ENCODE measurements at places on chromosomes 7 and 10.

DNA sequence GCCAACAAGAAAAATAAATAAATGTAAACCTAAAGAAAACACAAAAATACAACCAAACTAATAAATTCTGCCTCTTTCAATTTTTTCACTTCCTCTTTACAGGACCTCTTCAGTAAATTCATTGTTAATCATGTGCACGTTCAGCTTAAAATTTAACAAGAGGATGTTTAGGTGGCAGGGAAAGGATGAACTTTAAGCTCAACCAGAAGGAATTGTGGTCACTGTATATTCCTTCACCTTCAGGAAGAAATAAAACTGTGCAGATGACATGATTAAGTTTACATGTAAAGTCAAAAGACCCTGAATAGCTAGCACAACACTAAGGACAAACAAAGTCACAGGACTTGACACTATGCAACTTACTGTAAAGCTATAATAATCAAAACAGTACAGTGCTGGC, 33.0 kb downstream of the KIF5B start:
- no peak for DNase-seq

GRCh38 chr10:29882766-29883165, 176.6 kb downstream of the JCAD start:
- no peak for DNase-seq

DNA sequence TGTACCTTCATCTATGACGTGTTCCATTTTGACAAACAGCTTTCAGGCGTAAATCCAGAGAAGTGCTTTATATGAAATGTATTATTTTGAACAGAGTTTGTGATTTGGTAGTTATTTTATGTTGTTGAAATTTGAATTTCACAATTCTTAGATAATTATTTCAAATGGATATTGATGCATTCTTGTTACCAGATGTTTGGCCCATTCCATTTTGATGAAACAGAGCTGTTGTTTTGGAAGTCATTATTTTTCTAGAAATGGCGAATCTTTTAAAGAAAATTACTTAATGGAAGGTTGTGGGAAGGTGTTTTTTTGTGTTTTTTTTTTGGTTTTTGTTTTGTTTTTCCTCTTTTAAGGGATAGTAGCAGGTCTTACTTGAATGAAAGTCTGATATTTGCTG, 2.4 kb downstream of the OTUD1 start:
- no peak for DNase-seq

DNA sequence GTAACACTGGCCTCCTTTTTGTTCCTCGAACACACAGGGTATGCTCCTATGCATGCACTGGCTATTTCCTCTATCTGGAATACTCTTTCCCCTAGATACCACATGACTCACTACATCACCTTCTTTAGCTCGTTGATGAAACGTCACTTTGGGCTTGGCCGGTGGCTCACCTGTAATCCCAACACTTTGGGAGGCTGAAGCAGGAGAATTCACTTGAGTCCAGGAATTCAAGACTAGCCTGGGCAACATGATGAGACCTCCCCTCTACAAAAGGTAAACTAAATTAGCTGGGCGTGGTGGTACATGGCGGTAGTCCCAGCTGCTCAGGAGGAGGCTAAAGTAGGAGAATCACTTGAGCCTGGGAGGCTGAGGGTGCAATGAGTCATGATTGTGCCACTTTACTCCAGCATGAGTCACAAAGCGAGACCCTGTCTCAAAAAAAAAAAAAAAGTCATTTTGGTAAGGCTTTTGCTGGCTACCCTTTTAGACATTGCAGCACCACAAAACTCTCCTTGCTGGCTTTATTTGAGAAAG, 14.5 kb downstream of the ANKIB1 start:
- no peak for DNase-seq

DNA sequence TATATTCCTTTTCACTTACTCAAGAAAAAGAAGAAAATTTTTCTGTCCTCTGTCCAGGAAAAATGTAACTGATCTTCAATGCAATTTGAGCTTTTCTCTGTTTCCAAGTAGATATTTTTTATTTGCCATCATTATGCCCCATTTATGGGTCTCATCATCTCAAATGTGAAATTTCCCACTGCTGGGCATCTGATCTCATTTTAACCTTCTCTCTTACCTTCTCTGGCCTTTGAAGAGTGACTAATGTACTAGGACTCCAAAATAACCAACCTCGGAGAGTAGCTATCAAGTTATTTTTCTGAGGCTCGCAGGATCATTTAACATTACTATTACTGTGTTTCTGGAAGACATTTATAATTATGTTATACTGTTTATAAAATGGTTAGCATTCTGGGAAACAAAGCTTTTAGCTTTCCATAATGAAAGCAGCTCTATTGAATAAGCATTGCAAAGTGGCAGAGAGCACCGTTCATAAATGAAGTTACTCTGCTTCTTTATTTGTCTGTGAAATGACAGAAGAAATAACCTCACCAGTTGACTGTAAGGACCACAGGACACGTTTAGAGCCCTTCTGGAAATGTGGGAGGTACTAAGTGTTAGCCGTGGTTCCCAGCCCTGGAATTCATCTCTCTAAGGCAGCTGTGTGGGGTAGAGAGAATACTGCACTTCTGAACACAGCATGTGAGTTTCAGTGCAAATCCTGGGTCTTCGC, 33.3 kb upstream of the NMT2 start:
- DNase-seq, result no peak

Measured in WERI-Rb-1 (cell line).